ENCODE measurements at places on chromosomes 7 and 10.
A peak's percentile ranks its signal among the peaks of the same experiment; 100 is the strongest.

- no peak for DNase-seq
Measured at GRCh38 chr7:41873741-41874140, 170.9 kb upstream of the INHBA start.

- DNase-seq = no peak
Measured at GRCh38 chr7:57425969-57426628, 23.9 kb upstream of the ZNF716 start.

GRCh38 chr10:121087129-121087528 lies 236.0 kb downstream of the WDR11 start:
- no peak for DNase-seq

DNA sequence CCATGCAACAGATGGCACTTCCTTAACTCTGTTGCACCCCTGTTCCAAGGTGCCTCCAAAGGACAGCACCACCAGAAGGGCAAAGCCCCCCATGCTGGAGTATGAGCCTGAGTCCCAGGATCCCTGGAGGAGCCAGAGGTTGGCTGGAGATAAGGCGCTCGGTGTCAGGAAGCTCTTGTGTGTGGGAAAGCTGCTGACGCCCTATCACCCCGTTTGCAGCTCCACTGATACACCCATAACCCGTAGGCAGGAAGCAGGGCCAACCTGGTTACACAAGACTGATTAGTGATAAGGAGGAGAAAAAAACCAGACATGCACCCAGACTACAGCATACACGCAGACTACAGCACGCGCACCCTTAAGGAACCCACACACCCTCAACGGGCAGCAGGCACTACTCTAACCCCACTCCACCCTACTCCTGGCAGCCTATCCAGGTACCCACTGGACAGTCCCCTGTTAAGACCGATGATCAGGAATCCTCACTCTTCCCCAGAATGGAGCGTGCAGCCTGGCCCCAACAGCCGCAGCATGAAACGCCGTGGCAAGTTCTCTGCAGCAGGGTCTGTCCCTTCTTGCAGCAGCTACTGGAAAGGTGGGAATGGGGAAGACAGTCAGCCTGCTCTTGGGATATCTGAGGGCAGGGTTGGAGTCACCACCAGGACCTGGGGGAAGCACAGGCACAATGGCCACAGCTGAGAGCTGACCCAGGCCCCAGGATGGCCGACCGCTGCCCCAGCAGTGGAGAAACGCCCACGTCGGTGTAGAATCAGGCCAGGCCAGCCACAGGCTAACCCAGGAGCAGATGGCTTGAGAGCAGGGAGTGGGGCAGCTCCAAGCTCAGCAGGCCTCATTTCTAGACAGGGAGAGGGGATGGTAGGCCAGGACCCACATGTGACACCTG lies 38.3 kb upstream of the TUBB8 start:
- no peak for DNase-seq

DNA sequence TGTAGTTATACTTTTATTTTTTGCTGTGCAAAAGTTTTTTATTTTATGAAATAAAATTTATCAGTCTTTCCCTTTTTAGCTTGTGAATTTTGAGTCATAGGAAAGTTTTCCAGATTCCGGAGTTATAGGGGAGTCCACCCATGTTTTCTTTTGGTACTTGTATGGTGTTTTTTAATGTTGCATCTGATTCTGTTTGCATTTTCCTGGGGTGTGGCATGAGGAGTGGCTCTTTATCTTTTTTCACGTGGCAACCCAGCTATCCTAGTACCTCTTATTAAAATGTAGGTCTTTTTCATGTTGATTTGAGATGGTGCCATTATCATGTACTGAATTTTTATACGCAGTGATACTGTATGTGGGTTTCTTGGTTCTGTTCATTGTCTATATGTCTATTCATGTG lies 19.7 kb downstream of the EXOC6 start:
- DNase-seq = no peak

- DNase-seq = no peak
Measured at GRCh38 chr7:41142904-41143473, 559.9 kb downstream of the INHBA start.

DNA sequence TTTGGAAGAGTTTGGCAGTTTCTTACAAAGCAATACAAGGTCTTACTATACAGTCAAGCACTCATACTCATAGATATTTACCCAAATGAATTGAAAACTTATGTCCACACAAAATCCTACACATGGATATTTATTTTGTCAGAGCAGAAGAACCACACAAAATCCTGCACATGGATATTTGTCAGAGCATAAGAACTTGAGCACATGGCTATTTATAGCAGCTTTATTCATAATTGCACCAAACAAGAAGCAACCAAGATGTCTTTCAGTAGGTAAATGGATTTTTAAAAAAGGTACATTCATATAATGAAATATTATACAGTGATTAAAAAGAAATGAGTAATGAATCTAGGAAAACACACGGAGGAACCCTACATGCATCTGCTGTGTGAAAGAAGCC lies 115.4 kb downstream of the BTAF1 start:
- no peak for DNase-seq

- no peak for DNase-seq
Measured at GRCh38 chr10:79093658-79094411, 25.1 kb downstream of the ZMIZ1 start.

GRCh38 chr7:51428217-51428887 lies 111.7 kb upstream of the COBL start:
- no peak for DNase-seq

DNA sequence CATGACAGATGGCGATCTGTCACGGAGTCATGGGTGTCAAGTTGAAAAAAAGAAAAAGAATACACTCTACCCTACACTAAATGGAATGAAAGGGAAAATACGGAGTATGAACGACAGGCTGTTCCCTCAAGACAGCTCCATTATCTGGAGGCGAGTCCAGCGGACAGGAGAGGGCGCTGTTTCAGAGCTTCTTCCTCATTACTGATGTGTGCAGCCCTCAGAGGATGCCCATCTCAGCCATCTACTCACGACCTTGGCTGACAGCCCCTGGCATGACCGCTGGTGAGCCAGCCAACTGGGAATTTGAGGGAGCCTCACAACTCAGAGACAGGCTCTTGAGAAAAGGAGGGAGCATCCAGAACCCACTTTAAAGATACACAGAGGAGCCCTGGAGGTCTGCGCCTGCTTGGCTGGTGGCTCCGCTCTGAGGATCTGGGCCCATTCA lies 49.6 kb upstream of the SMNDC1 start:
- peak; percentile 67 for DNase-seq

DNA sequence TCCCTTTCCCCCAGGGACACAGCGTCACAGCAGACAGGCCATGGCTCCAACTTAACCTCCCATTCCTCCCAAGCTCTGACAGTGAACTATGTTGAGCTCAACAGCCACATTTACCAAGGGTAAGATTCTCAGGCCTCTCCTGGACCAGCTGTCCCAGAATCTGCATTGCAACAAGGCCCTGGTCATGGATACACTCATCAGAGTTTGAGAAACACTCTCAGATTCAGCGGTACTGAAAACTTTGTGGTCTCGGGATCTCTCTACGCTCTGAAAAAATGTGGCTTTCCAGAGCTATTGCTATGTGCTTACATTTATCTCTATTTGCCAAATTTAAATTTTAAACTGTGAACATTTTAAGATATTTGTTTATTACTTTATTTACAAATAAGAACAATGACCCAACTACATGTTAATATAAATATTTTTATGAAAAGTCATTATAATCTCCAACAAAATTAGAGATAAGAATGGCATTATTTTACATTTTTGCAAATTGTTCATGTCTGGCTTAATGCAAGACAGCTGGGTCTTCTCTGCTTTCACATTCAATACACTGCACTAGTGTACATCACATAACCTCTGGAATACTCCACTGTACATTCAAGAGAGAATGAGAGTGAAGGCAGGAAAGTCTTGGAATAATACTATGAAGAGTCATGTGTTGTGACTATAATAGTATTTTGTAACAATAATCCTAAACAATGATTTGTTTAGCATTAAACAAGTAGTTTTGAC lies 190.9 kb upstream of the PITRM1 start:
- DNase-seq = no peak

- no peak for DNase-seq
Measured at GRCh38 chr7:150405584-150406311, 26.6 kb downstream of the ZNF775 start.

- DNase-seq = no peak
Measured at GRCh38 chr10:68470300-68470699, 1.5 kb downstream of the DNA2 start.

- no peak for DNase-seq
Measured at GRCh38 chr7:101146-102046, 91.0 kb upstream of the FAM20C start.

DNA sequence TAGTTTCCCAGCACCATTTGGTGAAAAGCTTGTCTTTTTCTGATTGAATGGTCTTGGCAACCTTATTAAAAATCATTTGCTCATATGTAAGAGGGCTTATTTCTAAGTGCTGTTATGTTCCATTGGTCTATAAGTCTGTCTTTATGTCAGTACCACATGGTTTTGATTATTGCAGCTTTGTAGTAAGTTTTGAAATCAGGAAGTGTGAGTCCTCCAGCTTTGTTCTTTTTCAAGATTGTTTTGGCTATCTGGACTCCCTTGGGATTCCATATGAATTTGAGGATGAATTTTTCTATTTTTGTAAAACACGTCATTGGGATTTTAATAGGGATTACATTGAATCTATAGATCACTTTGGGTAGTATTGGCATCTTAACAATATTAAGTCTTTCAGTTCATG lies 5.4 kb downstream of the KIF11 start:
- no peak for DNase-seq

GRCh38 chr7:27955596-27955995 lies 215.6 kb downstream of the TAX1BP1 start:
- DNase-seq = no peak

All from T follicular helper cell (primary cell).